Caco-2 (cell line): ENCODE measurements at places on chromosomes 1 and 21. TPM values are rescaled to one million over a fixed set of nuclear protein-coding genes. Genes with fewer than 3 reads are reported as not detected.

- H3K4me1 ChIP-seq: no peaks in the 10 kb centered on the region; the same call in 1 of the 2 replicates
- H3K36me3 ChIP-seq: no peaks in the 10 kb centered on the region
- H3K27ac ChIP-seq: no peak overlapping the region
- H3K4me3 ChIP-seq: no peak overlapping the region
- no peaks in the 10 kb centered on the region; the same call in 1 of the 2 replicates for H3K27me3 ChIP-seq
These were observed 7.9 kb upstream of the SMIM12 start for GRCh38 chr1:34867415-34867814.

DNA sequence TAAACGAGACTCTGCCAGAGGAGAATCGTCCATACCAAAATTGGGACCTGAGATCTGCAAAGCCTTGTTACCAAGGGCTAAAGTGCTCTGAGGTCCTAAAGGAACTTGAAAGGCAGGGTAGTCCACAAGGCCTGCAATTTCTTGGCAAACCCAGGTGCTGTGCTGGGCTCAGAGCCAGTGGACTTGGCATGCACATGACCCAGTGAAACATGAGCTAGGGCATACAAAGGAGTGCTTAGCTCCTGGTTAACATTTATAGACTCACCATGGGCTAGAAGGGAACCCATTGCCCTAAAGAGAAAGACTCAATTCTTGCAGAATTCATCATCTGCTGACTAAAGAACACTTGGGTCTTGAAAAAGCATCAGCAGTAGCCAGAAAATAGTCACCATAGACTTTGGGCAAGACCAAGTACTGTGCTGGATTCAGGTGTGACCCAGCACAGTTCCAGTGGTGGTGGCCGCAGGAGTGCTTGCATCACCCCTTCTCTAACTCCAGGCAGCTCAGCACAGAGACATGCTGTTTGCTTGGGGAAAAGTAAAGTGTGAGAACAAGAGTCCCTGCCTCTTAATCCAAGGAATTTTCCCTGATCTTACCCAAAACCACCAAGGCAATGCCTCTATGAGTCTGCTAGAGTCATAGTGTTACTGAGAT, 1069.4 kb upstream of the ADGRL2 start:
- no peak overlapping the region for H3K27ac ChIP-seq
- no peaks in the 10 kb centered on the region for H3K4me1 ChIP-seq
- DNase-seq: no peak
- no peaks in the 10 kb centered on the region for H3K36me3 ChIP-seq
- H3K27me3 ChIP-seq: no peaks in the 10 kb centered on the region

- H3K36me3 ChIP-seq: no peaks in the 10 kb centered on the region
- H3K4me1 ChIP-seq: peaks cover 53% of the 10 kb centered on the region
- no peak overlapping the region for H3K4me3 ChIP-seq
- H3K27me3 ChIP-seq: no peaks in the 10 kb centered on the region
These were observed 164.6 kb downstream of the PLPP3 start for GRCh38 chr1:56414728-56415224.

The LCE3D gene
- total RNA-seq: not detected in 2 replicates

The LCE1F gene
- not detected in 2 replicates for total RNA-seq
